ENCODE measurements at places on chromosomes 3 and 15. TPM values are rescaled to one million over a fixed set of nuclear protein-coding genes. Genes with fewer than 3 reads are reported as not detected.
A peak's percentile ranks its signal among the peaks of the same experiment; 100 is the strongest.

- no peak for DNase-seq
Measured at GRCh38 chr3:177135841-177136492, 61.3 kb downstream of the TBL1XR1 start.

- no peak for DNase-seq
Measured at GRCh38 chr3:177690306-177690705, 493.0 kb upstream of the TBL1XR1 start.

The USP50 gene
- 1.3 TPM for total RNA-seq

DNA sequence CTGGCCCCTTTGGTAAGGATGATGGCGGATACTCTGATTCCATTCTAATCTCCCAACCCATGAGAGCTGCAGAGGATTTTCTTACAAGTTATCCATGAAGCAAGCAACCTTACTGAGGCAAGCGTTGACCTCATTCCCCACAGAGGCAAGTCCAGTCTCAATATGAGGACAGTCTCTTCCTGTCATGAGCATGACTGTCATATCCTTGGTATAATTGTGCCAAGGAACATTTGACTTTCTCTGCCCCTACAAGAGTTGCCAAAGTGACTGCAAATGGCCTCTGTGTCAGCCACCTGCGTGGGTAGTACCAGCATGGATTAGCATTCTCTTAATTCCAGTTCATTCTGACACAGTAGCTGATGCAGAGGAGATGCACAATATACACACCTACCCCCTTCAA lies 71.2 kb upstream of the TMEM158 start:
- DNase-seq = no peak

DNA sequence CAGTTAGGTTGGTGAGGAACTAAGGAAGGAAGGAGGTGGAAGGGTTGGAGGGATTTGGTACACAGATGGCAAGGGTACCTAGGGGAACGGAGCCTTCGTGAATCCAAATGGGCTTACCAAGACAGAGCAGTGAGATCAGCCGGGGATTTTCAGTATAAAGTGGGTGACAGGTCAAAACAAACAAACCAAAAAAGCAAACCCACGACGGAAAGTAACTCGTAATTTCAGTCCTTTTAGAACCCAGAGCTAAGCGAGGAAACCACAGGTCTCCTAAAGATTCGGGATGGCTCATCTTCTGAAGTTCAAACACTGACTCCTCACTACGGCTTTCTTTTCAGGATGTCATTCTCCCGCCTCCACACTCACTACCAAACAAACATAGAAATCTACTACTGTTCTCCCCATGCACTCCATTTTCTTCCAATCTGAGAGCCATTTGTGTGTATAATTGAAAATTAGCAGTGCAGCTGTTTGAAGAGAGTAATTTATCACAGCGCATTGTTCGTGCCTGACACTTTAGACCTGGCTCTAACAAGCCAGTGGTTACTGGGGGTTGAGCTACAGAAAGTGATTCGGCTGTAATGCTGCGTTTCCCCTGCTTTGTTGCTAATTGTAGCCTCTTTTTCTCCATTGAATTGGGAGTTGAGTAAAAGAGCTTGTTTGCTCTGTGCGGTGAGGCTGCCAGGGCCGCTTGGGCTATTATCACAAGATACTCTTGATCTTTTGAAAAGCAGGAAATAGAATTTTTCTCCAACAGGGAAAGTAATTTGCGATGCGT lies 64.7 kb upstream of the CCDC39 start:
- no peak for DNase-seq

DNA sequence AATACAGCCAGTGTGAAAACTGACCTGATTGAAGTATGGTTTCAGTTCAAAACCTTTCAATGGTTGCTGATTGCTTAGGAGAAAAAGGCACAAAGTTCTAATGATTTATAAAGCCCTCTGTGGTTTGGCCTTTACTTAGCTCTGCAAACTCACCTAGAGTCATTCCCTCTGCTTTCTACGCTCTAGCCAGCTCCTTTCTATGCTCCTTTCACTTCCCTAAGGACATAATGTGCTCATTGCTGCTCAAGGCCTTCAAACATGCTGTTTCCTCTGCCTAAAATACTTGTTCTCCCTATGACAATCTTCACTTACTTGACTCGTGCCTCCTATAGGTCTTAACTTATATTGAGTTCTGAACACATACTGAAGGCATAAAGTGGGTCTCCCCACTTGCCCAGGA lies 19.0 kb downstream of the RPL39L start:
- no peak for DNase-seq

The OR5H15 gene
- not detected for total RNA-seq

GRCh38 chr15:25431836-25432561 lies 6.8 kb downstream of the UBE3A start:
- DNase-seq = no peak

DNA sequence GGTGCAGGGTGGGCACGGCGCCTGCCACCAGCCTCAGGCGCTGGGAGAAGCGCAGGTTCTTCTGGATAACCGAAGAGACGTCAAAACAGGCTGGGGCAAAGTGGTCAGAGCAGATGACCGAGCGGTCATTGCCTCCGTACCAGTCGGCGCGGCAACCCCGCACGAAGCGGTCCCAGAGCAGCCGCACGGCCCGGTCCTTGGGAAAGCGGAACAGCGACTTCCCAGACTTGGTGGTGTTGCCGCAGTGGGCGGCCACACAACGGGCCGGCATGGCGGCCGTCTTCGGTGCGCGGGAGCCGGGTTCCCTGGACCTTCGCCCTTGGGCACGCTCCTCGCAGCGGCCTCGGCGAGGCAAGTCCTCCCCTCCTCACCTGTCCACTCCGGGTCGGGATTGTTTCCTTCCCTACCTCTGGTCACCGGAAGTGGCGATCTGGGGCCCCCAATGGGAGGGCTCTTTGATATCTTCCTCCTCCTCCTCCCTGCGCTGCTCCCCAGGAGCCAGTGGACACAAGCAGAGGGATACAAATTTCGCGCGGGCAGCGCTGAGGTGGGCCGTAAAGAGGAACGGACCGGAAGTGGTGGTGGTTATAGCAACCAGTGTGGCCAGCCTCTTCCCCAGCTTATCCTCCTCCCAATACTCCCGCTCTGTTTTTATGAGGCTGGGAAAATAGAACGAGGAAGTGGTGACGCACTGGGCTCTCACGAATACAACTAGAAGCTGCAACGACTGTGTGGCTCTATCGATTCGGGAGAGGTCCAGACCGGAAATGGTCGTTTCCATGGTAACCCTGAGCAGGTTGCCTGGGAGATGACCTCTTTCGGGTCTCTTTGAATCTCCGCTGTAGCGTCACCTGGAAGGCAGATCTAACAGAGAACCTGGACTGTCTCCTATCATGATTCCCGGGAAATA lies at the start of the genes LRRC49 and THAP10:
TSS of gene LRRC49 (plus strand) at position 825 of the 910 bp plus-strand sequence. CDS start at position 894, 69 bp downstream.
TSS of gene THAP10 (minus strand) at position 432 of the 910 bp plus-strand sequence. CDS start at position 271, 161 bp downstream.
- peak; percentile 97 for DNase-seq

DNA sequence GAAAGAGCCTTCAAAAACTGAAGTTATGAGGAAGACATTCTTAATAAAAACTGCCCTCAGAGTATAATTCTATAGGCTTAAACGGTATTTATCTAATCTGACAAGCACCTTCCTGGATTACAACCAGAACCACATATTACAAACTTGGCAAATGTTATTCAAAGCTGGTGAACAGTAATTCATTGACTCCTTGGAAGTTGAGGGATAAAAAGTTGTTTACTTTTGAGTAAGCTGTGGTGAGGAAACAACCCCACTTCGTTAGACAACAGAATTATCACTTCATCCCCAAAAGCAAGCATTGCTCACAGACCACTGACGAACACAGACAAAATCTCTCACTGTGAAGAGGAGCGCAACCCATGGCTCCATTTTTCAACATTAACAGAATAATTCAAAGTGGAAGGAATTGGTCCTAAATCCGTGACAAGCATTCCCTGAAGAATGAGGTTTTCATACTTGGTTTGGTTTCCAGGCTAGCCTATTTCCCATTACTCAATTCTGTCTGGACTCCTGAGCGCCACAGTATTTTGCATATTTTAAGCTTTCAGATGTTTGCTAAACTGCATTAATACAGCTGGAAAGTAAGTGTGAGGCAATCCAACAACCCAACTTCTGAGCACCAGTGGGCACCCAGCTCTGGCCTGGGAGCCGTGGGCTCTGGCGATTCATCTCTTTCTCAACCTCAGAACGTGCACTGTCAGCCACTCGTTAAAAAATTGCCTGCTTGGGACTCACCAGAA lies 32.7 kb downstream of the LRIG1 start:
- peak; percentile 93 for DNase-seq

GRCh38 chr3:51682526-51682925 lies 11.5 kb downstream of the TEX264 start:
- no peak for DNase-seq

- DNase-seq = no peak
Measured at GRCh38 chr3:168959731-168960130, 703.8 kb downstream of the MECOM start.

The CD47 gene
- total RNA-seq = 38.3 TPM

The CPLX3 gene
- not detected for total RNA-seq

DNA sequence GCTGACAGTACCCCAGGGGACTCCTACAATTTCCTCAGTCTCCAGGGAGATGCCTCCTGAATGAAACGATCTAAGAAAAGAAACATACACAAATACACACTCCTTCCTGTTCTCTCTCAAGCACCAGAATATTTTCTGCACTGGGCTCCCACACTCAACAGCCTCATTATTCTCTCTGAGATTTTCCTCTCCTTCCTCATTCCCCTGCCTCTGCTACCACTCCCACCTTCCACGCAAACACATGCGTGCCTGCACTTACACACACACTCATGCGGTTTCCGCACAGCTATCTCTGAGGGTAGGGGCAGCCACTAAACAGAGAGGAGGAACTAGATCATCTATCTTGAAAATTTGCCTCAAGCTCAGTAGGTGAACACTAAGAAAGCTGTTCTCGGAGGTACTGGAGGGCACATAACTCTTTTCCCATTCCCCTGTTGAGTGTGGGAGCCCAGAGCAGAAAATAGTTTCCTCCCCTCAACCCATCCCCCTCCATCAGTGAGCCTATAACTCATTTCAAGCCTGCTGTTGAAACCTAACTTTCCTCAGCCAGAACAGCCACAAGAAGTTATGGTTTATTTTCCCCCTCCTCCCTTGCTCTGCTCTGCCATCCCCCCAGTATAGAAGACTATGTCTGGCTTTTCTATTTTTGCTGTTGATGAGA lies 30.5 kb upstream of the TIPARP start:
- DNase-seq = peak; percentile 58

DNA sequence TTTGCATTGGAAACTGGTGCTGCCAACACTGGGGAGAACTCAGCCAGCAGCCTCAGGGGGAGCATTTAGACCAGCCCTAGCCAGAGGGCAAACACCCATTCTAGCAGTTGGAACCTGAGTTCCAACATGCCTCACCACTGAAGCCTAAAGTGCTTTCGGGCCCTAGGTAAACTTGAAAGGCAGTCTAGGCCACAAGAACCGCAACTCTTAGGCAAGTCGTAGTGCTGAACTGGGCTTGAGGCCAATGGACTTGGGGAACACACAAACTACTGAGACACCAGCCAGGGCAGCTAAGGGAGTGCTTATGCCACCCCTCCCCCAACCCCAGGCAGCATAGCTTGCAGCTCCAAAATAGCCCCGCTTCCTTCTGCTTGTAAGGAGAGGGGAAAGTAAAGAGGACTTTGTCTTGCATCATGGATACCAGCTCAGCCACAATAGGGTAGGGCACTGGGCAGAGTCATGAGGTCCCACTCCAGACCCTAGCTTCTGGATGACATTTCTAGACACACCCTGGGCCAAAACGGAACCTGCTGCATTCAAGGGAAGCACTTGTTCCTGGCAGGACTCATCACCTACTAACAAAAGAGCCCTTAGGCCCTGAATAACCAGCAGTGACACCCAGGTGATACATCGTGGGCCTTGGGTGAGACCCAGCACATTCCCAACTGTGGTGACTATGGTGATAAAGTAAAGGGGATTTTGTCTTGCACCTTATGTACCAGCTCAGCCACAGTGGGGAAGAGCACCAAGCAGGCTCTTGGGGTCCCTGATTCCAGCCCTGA lies 37.3 kb upstream of the TEX9 start:
- DNase-seq = no peak

DNA sequence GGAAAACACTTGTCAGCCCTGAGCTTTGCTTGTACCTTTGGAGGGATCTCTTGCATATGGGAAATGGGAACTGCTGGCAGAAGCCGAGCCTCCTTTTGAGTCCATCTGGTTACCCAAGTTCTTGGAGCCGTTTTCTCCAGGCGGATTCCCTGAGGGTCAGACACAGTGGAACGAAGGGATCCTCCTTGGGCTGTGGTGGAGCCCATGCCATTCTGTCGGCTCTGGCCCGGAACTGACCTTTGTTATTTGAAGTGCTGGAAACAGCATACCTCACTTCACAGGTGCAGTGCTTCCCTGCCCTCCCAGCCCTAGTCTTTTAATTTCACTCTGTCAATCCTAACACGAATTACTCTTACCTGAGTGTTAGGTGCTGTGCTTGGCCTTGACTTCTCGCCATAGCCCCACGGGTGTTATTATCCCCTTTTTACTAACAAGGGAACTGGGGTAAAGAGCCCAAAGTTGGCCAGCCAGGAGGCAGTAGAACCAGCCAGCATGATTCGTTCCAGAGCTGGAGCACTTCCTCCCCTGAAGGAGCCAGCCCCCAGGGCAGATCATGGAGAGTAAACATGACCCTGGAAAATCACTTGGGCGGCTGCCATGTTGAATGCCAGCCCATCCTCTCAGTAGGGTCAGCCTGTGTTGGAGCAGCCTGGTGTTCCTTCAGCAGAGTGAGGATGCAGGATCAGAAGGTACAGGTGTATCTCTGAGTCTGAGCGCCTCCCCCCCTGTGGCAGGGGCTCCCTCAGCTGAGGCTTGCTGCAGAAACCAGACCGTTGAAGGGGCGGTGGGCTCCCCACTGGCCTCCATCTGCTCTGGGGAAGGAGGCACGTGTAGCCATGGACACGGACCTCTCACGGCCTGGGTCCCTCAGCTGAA lies 143.2 kb downstream of the DNAJB8 start:
- DNase-seq = no peak

GRCh38 chr3:59803268-59803667 lies 753.4 kb upstream of the CFAP20DC start:
- DNase-seq = no peak

- no peak for DNase-seq
Measured at GRCh38 chr3:143826296-143826695, 22.0 kb downstream of the SLC9A9 start.

DNA sequence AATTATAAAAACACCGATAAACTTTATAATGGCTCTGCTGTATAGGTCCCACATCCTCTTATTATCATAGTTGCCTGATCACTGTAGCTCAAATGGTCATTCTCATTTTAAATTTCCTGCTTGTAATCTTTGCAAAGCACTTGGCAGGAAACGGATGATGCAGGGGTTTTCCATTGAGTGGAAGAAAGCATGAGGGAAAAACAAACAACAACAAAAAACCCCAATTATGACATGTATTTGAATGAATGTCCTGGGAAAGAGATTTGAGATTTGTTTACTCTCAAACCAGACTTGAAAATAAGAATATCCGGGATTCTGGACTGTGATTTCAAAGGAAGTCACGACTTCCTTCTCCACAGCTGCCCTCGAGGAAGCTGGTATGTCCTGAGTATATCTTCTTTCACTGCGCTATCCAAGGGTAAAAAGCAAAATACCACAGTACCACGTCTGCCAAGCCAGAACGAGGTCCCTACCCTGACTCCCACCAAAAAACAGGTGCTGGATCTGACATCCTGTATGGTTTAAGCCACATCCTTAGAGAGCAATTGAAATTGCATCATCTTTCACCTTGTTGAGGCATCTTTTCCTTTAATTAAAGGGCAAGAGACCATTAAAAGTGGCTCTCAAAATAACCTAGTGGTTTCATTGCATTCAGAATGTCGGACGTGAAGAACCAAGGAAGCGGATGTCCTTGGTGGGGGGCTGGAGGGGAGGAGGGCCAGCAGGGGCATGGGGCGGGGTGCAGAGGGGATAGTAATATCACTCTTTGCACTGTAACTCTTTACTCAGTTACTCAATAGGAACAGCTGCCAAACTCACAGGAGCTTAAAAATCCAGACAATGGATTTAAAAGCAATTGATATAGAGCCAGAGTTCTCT lies 13.5 kb upstream of the TIPIN start:
- DNase-seq = peak; percentile 46

GRCh38 chr3:9276761-9277370 lies 27.4 kb upstream of the SRGAP3 start:
- no peak for DNase-seq

The TMEM266 gene
- not detected for total RNA-seq

Data from fibroblast of villous mesenchyme (primary cell).